Activated naive CD8-positive, alpha-beta T cell treated with anti-CD3 and anti-CD28 coated beads, Interleukin-2, amount 50 U/mL, for 16 hours (primary cell): ENCODE measurements at places on chromosomes 7 and 10.

DNA sequence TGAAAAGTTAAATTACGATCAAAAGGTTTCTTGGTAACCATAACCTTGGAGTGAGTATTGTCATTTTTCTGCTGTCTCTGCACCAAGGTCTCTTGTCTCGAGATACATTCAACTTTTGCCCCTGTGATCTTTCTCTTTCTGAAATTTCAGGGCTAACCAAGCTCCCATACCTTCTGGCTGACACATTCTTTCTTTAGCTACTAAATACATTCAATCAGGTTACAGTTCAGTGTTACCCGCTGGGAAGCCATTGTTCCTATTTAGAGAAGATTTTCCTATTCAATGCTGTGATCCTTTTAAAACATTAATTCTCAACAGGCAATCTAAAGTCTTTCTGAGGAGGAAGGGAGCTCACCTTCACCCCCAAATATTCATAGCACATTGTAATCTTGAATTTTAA, 22.9 kb upstream of the DMTF1 start:
- DNase-seq: no peak

DNA sequence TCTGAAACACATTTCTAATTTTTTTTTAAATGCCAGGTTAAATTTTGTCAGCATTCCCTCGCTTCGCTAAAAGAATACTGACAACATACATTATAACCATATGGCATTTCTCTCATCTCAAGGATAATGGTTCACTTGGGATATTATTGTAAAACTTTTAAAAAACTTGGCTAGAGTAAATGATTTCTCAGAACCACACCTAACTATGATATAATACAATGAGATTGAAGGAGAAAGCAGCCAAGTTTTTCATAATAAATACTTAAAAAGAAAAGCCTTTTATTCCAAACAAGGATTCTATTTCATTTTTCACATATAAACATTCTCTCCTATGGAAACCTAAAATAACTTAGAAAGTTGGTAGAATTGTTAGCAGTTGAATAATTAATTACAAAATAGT, 413.9 kb downstream of the HGF start:
- no peak for DNase-seq

DNA sequence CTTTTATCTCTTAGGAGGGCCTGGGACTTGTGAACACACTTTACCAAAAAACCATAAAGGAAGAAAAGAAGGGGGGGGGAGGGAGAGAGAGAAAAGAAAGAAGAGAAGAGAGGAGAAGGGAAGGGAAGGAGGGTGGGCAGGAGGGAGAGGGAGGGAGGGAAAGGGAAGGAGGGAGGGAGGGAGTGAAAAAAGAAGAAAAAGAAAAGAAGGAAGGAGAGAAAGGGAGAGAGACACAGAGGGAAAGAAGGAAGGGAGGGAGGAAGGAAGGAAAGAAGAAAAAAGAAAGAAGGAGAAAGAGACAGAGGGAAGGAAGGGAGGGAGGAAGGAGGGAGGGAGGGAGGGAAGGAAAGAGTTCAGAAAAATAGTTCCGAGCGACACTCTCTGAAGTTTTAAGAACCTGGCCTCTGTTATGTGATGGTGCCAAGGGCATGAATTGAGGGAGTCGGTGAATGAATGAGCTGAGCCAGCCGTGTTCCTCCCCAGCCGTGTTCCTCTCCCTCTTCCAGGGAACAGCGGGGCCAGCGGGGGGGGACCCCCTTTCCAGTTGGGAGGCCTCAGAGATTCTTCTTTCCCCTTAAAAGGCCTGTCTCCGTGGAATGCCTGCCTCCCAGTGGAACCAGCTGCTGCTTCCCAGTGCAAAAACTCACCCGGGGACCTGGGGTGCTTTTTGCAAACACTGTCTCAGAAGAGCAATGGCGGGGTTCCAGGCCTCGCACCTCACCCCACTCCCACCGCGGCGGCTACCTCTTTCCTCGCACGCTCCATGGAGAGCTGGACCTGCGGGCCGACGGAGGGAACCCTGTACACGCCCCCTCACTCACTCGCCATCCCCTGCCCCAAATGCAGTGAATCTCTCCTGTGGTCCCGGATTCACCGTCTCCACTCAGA, 84.1 kb downstream of the FOXL3 start:
- no peak for DNase-seq

DNA sequence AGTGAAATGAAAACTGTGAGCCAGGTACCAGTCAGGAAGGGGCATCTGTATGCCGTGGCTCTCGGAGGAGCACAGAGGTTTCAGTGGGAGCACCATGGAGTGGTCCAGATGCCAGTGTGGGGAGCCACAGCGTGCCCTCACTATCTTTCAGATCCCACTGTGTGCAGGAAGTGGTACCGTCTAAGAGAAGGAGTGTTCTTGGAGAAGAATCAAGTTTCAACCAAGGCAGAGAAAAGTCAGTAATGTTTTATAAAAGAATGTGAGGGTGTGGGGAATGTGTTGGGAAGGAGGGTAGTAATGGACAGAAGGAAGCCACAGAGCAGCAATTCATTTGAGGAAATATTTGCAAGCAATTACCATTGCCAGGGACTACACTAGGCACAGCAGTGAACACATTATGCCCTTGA, 35.6 kb downstream of the PRKAR2B start:
- no peak for DNase-seq

DNA sequence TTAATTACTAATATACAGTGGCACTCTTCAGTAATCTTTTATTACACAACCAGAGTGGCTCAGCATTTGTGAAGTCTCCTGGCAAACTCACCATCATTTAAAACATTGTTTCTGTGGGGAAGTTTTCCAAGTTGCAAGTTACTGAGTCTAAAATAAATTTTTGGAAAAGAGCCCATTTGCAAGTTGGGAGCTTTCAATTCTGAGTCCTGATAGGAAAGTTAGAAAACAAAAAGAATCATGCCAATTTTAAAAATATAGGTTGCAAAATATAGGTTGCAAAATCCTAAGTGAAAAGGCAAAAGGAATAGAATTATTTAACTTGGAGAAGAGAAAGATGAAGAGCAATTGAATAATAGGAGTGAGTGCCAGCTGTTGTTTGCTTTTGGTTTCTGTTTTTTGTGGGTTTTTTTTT, 378.8 kb upstream of the C7orf33 start:
- DNase-seq: no peak

DNA sequence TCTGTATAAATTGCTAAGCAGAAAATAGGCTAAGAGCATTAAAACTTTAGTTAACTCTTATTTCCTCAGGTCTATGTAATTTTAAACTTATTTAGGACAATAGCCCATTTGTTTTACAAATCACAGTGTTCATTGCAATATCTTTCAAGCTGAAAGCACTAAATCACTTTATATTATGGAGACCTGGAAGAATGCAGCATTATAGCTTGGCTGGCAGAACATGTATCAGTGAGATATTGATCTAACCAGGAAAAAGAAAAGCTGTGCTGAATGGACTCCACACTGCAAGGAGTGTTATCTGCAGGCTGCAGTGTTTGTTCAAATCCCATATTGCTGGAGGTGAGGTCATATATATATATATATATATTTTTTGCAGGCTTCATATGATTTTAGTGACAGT, 517.5 kb downstream of the NRG3 start:
- DNase-seq: no peak

DNA sequence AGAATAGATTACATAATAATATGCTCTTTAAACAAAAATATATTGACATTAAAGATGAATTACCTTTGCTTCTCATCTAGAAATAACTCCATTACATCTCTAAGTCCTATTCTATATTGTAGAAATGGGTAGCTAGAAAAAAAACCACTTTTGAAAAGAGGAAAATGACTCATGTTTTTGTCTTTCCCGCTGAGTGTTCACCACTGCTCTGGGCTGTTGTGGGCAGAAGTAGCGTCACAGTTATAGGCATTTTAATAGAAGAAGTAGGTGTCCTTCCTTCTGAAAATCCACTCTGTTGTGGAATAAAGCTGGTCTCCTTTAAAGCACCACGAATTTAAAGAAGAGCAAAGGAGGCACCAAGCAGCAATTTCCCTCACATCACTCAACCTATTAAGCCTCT, 117.6 kb upstream of the NFE2L3 start:
- DNase-seq: no peak

DNA sequence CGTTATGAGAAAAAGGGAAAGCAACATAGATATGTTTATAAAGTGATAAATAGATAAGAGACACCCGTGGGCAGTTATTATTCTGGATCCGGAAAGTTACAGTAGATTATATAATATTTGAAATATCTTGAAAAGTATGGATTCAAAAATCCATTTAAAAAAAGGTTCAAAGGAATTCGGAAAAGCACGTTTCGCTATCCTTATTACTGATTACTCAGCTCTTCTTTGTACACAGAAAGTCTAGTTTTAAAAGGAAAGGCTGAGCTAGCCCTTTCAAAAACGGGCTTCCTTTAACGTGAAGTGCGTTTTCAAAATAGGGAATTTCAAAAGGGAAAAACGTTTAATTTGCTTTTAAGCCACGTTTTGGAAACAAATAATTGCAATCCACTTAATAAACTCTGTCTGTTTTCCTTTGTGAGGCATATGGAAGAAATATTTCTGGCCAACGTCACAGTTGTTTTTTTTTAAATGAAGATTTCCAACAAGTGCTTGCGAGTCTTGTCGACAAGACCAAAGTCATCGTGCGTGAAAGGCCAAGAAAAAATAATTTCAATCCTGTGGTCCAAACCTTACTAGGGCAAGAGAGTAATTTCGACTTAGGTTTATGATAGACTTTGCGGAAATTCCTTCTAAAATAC, 2.2 kb upstream of the SKIDA1 start:
- DNase-seq: no peak

- DNase-seq: no peak
Observed at GRCh38 chr7:157694376-157694665, 357.5 kb downstream of the DNAJB6 start.

DNA sequence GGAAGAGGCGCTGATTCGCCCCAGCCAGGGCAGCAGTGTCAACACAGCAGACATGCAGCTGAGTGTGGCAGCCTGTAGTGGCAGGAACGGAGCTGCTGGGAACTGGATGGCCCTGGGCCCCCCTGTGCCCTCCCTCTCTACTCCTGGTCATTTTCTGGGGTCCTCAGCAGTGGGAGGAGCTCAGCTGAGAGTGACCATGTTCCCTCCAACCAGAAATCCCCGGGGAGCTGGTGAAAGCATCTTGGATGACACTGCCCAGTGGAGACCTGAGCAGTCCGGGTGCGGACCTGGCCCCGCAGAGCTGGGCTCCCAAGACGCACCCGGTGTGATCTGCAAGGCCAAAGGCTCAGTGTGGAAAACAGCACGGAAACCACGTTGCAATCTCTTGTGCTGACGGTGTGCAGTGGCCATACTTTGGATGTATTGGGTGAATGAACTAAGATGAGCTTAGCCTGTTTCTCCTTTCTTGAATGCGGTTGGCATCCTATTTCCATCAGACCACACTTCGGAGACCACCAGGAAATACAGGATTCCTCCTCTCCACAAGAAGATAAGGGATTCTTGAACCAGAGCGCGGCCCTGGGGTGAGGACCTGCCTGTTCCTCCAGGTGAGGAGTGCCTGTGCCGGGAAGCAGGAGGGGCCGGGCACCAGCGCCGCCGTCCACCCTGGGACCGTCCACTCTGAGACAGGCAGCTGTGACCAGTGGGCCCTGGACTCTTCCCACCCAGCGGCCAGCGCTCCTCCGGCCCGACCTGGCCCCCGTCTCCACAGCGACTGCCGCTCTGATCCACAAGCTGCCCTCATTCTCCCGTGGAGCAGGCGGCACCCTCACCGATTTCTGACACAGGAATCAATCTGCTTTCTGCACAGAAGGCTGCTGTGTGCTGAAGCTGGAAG, 93.5 kb upstream of the DIP2C start:
- DNase-seq: no peak

DNA sequence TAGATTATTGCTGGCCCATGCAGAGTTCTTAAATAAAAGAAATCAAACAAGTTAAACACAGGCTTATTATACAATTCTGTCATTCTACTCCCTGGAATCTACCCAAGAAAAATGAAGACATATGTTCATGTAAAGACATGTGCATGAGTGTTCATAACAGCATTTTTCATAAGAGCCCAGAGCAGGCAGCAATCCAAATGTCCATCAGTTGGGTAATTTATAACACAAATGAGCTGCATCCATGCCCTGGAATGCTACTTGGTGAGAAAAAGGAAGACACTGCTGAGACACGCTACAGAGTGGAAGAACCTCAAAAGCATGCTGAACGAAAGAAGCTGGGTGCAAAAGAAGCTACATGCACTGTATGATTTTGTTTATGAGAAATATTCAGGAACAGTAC, 342.6 kb downstream of the TCERG1L start:
- DNase-seq: no peak

- DNase-seq: no peak
Observed at GRCh38 chr7:100589341-100589947, 3.3 kb downstream of the FBXO24 start.

DNA sequence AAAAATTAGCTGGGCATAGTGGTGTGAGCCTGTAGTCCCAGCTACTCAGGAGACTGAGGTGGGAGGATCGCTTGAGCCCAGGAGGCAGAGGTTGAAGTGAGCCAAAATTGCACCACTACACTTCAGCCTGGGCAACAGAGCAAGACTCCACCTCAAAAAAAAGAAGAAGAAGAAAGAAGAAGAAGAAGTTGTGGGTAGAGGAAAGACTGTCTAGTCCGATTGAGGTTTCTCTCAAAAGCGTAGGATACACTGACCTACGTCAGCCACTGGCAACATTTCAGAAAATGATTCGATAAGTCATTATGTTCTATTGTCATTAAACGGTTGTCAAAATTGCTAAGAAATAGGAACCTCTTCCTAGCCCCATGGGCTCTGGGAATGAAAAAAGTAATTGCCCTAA, 22.3 kb upstream of the RHBDD2 start:
- DNase-seq: no peak

- no peak for DNase-seq
Observed at GRCh38 chr7:12508554-12508953, 62.0 kb upstream of the SCIN start.

- no peak for DNase-seq
Observed at GRCh38 chr7:144386741-144387140, 16.8 kb downstream of the NOBOX start.

- DNase-seq: peak; percentile 75
Observed at GRCh38 chr10:114937962-114938855, at the start of gene TRUB1. Gene TRUB1 (plus strand): TSS chr10:114938195. CDS start chr10:114938254, 59 bp downstream.
